ENCODE measurements at places on chromosomes 6 and 20.

- no peak for DNase-seq
Measured at GRCh38 chr6:89047473-89047872, 33.1 kb upstream of the PNRC1 start.

- no peak for DNase-seq
Measured at GRCh38 chr6:145673504-145673903, 61.8 kb downstream of the EPM2A start.

DNA sequence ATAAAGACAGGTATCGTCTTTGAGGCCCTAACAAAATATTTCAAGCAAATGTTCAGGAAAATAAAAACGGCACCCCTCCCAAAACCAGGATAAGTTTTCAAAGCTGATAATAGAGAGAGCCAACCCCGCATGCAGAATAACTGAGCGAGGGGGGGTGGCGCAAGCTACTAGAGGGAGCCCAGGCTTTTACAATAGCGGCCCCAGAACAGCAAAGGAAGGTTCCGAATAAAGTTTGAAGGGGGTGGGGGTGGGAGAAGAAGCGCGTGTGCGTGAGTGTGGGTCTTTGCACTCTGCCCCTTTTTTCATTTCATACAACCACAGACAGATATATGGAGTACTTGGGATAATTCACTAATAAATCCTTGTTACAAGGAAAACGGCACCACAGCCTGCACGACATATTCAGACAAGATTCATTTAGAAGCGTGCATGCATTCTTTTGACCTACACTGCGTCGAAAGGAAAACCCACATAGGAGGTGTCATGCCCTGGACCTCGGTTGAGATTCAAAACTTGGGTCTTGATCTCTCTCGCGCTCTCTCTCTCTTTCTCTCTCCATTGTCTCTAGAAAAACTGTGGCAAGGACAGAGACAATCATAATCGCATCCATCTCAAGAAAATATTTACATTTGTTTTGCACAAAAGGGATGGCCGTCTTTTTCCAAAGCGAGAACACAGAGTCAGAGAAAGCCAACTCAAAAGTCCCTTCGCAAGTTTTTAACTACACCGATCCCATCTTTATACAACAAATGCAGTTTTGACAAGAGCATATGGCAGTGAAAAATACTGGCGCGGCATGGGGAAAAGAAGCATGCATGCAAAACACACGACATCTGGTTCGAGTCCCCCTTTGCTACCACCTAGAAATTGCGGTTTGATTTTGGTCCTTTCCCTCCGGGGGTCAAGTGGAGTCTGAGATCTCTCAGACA lies 1.6 kb downstream of the OLIG3 start:
- DNase-seq, result no peak

GRCh38 chr6:166512567-166512966 lies 73.9 kb downstream of the RAMACL start:
- DNase-seq, result no peak

GRCh38 chr6:95142661-95143335 lies 434.5 kb upstream of the MANEA start:
- no peak for DNase-seq

DNA sequence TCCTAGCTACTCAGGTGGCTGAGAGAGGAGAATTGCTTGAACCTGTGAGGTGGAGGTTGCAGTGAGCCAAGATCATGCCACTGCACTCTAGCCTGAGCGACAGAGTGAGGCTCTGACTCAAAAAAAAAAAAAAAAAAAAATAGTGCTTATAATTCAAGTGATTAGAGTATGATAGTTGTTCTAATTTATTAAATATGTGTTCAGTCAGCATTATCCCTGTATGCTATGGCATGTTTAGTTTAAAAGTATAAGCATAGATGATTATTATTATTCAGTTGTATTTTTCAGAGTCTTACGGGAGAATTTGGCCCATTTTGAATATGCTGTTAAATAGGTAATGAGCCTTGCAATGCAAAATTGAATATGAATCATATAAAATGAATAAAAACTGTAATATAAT lies 64.8 kb downstream of the UBR2 start:
- no peak for DNase-seq

- DNase-seq, result no peak
Measured at GRCh38 chr6:94487371-94487770, 1068.0 kb upstream of the EPHA7 start.

- no peak for DNase-seq
Measured at GRCh38 chr6:1618311-1619097, 8.8 kb downstream of the FOXC1 start.

All from breast epithelium (tissue), 4 donors.